ENCODE measurements at places on chromosomes 3 and 15.

DNA sequence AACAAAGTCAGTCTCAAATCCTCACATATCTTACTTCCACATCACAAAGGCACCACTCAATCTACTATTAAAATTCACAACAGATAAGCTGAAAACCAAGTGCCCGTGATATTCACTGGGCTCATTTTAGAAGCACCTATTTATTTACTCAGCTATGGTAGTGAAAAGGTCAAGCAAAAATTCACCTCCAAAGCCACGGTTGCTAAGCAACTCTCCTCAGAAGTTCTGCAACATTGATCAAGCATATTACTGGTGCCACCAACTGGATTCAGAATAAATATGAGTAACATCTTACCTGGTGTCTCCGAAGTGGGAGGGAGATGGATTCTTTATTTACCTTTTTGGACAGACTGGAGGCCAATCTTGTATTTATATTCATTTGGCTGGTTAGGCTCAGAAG is 714.8 kb downstream of the FHIT start:
- DNase-seq = no peak

DNA sequence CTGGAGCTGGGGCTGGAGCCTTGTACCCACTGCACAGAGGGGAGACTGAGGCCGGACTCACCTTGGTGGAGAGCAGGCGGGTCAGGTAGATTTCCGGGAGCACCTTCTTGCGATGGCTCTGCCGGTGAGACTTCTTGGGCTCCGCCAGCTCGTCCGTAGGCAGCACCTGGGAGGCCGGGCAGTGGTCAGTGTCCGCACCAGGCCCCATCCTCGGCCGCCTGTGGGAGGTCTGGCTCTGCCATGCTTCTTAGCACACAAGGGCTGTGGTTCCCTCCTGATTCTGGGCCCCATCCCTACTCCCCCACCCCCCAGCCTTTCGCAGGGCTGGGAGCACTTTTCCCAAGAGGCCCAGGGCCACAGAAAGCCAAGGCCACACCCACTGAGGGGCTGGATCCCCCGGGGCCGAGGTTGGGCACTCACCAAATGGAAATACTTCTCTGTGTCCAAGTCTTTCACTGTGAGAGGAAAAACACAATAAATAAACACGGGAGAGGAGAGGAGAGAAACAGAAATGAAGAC is 17.4 kb downstream of the H1-8 start:
- DNase-seq = peak; percentile 60

DNA sequence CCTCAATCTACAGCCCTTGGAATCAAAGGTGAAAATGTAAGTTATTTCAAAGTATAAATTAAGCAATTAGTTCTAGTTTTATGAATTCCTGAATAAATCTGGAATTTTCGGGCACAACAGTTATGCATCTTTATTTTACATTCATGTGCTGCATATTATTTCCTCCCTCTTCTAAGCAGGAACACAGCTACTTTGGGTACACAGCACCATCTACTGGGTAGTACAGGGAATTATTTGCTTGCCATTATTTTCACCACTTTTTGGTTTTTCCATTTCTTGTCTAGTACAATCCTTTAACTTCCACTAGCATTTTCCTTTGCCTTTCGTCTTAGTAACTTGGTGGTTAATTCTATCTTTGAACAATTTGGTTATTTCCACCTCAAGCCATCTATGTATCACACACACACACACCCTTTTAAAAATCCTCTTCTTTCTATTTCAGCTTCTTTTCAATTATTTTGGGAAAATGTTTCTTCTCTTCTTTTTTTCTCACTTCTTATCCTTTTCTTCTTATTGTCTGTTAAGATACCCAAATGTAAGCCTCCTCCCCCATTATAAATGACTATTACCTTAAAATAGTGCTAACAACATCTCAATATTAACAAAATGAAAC is 451.0 kb downstream of the MFSD1 start:
- DNase-seq = no peak

DNA sequence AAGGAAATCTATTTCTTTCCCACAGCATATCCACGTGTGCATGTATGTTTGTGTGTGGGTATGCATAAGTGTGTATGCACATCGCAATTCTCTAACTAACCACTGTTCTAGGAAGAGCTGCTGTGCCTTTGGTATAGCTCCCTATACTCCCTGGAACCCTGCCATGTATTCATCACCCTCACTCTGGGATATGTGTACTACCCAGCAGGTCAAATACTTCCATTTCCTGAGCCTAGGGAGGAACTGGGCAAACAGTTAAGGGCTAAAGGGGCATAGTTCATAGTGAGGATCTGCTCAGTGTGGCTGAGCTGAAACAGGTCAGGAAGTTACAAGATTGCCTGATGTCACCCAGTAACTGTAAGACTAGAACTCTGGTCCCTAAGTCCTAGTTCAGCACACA is 260.4 kb downstream of the RPLP1 start:
- DNase-seq = no peak

DNA sequence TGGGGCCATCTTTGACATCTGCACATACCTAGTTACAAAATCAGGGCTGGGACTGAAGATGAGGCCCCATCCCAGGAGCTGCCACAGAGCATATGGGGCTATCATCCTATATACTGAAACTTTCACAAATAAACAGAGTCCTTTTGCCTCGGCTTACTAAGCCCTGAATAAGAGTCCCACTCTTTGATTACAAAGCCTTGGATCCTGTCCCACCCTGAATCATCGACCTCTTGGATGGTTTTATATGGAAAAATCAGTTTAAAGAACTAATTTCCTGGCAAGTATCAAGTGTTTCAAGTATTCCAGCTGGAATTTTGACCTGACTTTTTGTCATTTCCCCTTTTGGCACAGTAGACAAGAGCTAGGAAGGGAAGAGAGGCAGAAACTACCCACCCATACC is 331.3 kb upstream of the FRG2C start:
- DNase-seq = no peak

DNA sequence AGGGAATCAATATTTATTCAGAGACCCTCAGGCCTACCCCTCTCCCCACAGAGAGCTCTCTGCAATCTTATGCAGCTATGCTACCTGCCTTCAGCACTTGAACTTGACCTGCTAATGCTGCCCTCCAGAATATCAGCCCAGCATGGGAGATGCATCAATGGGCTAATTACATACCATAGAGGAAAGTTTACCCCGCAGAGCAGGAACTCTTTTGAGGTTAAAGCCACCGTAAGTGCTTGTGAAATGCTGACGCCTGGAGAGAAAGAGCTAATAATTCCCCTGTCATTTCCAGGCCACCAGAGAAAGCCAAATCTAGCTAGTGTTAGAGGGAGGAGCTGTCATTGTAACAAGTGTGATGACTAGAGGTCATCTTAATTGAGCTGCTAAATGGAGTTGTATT is 127.5 kb downstream of the CHST2 start:
- no peak for DNase-seq

GRCh38 chr3:120203016-120203415 is 82.0 kb downstream of the GPR156 start:
- no peak for DNase-seq

DNA sequence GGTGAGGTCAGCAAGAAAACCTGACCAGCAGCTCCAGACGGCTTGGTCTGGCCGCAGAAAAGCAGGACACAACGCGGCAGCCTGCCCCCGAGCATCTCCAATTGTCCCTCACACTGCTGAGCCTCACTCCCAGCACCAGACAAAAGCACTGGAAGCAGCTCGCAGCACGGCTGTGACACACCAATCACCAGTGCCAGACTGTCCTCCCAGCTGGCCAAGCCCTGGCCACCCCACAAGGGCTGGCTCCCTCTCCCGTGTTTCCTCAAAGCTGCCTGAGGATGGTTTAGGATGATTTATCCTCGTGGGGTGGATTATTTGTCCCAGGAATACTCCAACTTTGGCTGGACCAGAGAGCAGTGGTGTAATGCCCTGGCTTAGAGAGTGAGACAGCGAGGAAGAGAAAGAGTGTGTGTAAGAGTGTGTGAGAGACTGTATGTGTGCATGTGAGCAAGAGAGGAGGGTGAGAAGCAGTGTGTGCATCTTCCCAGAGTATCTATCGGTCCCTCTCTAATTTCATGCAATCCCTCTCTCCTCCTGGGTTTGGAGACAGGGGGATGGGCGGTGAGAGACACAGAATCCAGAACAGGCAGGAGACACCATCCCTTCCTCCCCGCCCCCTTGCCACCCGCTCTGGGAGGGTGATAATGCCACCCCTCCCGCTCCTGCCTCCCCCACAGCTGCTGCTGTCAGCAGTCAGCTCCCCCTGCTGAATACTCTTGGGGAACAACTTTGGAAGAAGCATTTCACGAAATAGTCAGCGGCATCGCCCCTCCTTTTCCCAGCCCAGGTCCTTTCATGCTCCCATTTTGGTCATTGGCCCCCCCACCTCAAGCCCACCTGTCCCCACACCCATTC is 34.2 kb downstream of the SEMA5B start:
- no peak for DNase-seq

- no peak for DNase-seq
Measured at GRCh38 chr3:26687466-26687865, 64.9 kb downstream of the LRRC3B start.

DNA sequence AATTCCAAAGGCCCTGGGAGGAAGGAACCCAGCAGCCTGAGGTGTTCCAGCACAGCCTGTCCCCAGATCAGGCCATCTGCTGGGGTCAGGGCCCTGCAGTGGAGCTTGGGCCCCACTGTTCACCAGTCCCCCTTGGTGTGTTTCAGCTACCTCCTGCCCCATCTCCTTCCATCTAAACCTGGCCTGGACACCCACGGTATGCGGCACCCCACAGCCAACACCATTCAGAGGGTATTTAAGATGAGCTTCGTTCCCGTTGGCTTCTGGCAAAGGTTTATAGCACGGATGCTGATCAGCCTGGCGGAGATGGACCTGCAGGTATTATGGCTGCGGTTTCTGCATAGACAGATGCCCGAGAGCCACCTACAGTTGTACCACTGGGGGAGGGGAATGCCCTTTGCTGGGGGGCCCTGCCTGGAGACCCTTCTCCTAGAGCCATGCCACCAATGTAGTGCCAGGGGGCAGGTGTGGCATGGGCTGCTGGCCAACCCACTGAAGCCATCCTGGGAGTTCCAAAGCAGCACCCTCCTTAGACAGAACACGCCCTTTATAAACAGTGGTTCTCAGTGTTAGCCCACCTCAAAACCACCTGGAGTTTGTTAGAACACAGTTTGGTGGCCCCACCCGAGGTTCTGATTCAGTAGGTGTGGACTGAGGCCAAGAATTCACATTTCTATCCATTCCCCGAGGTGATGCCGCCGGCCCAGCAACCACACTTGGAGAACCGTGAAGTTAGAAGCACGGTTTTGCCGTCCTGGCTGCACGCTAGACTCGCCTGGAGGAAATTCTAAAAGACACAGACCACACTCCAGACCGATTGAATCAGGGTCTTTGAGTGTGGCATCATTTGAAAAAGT is 126.9 kb downstream of the LRRK1 start:
- DNase-seq = peak; percentile 14

- DNase-seq = no peak
Measured at GRCh38 chr3:197561926-197562325, 6.2 kb upstream of the BDH1 start.

GRCh38 chr3:157136647-157137387 is 23.1 kb downstream of the CCNL1 start:
- no peak for DNase-seq

GRCh38 chr15:48266024-48266689 is 60.1 kb downstream of the SLC12A1 start:
- DNase-seq = no peak

DNA sequence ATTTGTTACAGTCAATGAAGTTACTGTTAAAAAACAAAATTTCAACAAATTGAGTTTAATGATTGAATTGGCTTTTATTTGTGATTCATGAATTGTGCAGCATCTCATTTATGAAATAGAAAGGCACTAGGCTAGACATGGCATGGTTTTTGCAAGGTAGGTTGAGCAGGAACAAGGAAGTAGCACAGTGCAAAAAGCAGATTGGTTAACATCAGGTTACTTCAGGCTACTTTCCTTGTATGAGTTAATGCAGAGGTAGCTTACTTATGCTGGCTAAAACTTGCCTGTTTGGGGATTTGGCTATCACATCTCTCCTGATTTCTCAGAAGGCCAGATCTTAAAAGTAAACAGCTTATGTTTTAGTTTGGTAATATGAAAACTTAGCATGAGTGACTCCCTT is 23.0 kb upstream of the SV2B start:
- DNase-seq = no peak

DNA sequence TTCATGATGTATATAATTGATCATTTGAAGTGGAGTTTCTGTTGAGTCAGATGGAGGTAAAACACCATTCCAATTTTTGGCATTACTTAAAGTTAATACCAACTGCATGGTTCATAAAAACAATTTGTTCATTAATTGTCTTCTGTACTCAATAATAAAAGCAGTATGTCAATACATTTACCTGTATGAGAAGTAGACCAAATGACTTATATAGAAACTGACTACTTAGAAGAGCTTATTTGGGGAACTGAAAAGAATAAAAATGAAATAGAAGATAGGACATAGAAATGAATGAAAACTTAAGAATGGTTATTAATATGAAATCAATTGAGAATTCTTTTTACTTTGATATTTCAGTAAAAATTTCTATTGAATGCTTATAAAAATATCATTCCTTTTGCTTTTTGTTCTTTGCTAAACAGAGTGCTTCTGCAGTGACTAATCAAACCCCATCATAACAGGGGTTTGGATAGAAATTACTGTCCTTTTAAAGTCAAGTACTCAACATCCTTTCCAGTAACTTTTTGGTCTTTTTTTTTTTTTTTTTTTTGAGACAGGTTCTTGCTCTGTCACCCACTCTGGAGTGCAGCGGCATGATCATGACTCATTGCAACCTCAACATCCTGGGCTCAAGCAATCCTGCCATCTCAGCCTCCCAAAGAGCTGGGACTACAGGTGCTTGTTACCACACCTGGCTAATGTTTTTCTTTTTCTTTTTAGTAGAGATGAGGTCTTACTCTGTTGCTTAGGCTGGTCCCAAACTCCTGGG is 6.5 kb upstream of the CRYBG3 start:
- no peak for DNase-seq

GRCh38 chr3:133506215-133506901 is 67.1 kb upstream of the CDV3 start:
- DNase-seq = no peak

DNA sequence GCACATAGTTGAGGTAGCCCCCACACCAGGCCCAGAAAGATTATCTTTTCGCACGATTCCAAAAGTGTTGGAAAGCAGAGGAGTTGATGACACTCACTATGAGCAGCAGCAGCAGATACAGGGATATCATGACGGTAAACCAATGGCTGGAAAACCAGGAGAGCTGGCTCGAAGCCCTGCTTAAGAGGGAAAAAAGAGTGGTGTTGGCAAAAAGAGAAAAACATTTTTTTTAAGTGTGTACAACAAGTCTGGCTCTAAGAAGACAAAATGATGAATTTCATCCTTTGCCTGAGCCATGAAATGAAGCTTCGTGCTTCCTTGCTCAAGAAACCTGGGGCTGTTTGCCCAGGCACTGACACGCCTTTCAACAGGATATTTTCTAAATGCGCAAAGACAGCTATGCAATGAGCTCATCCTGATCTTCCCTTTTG is 27.3 kb downstream of the PARP16 start:
- peak; percentile 49 for DNase-seq

All from left ventricle myocardium inferior (tissue), 1 donor.